ENCODE measurements at places on chromosomes 7 and 10. TPM values are rescaled to one million over a fixed set of nuclear protein-coding genes. Genes with fewer than 3 reads are reported as not detected.

- no peak for DNase-seq
Observed at GRCh38 chr7:68971634-68972340, 626.5 kb upstream of the AUTS2 start.

- DNase-seq: no peak
Observed at GRCh38 chr7:29193316-29194205, 1.0 kb upstream of the CHN2 start.

- DNase-seq: peak; percentile 35
Observed at GRCh38 chr10:122548407-122549085, 12.0 kb upstream of the DMBT1 start.

DNA sequence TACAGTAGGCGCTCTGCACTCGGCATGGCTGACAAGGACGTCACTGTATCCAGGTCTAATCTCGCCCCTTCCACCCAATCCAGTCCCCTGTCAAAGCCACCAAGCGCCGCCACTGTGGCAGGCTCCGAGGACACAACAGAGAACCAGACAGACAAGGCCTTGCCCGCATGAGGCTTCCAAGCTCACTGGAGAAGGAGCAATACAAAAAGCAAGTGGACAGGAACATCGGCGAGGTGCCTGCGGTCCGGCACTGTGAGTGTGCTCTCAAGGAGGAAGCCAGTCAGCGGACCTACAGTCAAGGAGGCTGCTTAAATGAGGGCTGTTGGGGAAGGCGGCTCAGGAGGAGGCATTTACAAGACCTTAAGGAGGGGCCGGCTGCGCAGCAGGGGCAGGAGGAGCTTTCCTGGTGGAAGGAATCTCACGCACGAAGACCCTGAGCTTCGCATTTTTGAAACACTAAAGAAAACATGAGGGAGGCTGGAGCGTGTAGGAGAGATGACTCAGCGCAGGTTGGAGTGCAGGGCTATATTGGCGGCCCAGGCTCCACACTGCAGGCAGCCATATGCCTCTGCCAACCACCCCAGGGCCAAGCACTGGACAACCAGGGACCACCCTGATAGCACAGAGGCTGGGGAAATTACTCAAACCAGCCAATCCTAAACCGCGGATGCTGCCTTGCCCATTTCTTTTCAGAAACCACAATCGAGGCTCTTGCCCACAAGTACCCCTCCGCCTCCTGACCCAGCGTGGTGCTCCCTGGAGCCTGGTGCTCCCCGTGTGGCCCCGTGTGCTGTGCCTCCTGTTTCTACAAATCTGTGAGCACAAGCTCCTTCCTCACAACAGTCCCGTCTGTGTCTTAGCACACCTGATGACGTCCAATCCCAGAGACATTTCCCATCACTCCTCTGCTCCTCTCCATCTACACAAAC, 28.9 kb downstream of the GNA12 start:
- no peak for DNase-seq

DNA sequence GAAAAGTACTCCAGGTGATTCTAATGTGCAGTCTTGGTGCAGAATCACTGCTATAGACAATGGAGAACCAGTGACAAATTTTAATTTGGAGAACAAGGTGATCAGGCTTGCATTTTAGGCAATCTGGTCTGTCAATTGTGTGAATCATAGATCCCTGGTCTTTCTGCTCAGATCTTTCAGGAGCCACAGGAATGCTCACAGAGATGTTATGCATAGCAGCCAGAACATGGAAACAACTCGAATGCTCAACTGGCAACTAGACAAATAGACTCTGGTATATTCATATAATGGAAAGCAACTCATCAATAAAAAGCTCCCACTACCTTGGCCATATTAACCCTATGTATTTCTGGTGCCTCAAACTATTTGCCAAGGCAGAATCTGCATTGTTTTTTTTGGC, 209.1 kb downstream of the PHF14 start:
- no peak for DNase-seq

- DNase-seq: no peak
Observed at GRCh38 chr10:11045995-11046775, 28.5 kb downstream of the CELF2 start.

DNA sequence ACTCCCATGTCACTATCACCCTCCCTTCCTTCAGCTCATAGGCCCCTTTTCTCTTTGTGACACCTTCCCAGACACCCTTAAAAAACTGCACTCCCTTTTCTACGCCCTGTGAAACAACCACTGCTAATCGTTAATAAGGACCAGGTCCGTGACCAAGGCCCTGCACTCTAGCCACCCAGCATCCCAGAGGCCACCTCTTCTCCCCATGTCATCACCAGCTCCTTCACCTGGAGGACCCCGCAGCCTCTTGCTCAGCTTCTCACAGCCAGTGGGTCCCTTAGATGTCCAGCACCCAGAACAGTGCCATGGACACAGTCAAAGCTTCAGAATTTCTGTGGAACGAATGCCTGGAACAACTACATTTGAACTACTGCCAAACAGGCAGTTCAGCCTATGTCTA, 2.3 kb downstream of the PARD3 start:
- DNase-seq: no peak

The TRIM73 gene
- 0.22 TPM for total RNA-seq

The AGAP6 gene
- 12.0 TPM for total RNA-seq

The ACTL6B gene
- total RNA-seq: not detected

Measured in Karpas-422 (cell line).